ENCODE measurements at places on chromosomes 4 and X.

DNA sequence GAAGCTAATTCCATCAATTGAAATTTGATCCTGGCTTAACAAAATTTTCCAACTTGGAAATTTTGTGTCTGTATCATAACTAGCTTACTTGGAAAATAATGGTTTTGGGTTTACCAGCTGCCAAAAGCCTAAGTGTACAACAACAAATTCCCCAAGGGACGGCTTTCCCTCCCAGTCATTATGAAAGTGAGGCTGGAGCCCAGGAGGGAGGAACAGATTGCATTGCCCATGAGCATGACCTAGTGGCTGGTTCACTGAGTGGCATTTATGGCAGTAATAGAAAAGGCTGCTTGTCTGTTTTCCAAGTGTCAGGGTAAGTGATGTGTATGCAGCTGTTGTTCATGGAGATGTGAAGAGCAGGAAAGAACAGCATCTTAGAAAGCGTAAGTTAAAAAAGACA is 70.8 kb upstream of the HHIP start:
- DNase-seq, result no peak

DNA sequence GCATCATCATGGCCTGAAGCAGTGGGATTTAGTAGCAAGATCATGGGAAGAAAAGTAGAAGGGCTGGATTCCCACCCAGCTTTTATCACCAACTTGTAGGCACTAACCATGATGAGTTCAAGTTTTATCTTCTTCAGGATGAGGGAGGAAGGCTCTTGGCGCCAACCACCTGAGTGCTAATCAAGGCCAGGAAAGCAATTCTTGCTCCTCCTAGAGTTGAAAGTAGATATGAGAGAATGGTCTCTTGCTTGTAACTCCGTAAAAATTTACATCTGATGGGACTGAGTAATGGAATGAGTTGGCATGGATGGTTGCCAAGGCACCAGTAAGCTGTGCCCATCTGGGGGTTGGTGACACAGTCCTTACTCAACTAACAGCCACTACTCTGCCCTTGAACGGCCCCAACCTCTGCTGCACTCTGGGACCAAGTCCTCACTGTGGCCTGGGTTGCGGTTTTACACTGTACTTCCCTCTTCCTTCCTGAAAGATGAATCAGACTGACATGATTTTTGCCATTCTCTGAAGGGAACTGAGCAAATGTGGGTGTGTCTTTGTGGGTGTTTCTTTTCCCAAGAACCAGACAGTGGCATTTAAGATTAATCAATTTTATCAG is 39.4 kb upstream of the NDP start:
- DNase-seq, result no peak

GRCh38 chr4:77762531-77762930 is 56.6 kb downstream of the CNOT6L start:
- DNase-seq, result no peak

DNA sequence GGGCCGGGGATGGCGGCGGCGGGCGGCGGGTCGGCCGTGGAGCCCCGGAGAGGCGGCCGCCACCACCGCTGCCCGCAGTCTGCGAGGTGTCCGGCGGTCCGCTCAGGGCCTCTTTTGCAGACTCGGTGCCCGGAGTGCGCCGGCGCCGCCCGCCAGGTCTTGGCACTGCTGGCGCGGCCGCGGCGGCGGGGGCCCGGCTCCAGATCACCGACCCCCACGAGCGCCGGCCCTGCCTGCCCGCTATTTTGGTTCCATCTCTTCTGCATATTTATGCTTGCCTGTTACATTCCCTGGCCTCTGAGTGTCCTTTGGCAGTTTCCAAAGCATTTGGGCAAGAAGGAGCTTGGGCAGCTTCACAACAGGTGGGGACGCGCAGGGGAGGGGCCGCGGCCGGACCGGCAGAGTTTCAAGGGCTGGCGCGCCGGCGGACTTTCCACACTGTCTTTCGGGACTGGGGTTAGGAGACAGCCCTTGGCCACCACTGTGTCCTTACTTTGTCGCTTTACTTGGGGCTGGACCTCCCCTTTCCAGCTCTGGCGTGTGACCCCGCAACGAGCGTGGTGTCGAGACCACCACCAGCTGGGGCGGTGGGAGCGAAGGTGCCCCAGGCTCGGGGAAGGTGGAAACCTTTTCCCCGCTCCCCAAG is 668 bp upstream of the TAPT1 start:
- DNase-seq, result peak; percentile 61

GRCh38 chr4:31959972-31960371 is 1239.8 kb downstream of the PCDH7 start:
- no peak for DNase-seq

DNA sequence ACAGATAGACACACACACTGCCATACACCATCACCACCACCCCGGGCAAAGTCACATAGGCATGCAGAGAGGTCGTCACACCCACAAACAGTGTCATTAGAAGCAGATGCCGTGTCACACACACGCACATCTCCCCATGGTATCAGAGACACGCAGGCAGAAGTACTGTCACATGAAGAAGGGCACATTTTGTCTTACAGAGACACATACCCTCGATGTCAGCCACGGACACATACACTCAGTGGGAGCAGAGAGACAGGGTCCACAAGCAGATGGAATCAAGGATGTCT is 3.3 kb downstream of the NALF2 start:
- no peak for DNase-seq

- DNase-seq, result peak; percentile 94
Observed at GRCh38 chr4:56958111-56958517, 19.3 kb downstream of the NOA1 start.

DNA sequence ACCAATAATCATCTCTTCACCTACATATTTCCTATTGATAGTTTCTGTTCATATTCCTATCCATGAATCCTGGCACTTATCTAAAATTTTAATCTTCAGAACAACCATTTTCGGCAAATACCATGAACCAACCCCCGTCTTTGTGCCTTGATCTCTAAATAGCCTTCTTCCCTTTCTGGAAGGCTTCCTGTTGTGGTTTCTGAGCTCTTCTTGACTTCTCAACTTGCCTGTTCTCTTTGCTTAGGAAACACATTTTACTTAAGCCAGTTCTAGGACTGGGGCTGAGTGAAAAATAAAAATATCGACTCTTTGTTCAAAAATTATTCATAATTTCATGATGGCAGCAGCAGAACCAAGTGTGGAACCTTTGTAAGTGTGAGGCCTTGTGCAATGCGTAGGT is 882.4 kb downstream of the C4orf33 start:
- no peak for DNase-seq

DNA sequence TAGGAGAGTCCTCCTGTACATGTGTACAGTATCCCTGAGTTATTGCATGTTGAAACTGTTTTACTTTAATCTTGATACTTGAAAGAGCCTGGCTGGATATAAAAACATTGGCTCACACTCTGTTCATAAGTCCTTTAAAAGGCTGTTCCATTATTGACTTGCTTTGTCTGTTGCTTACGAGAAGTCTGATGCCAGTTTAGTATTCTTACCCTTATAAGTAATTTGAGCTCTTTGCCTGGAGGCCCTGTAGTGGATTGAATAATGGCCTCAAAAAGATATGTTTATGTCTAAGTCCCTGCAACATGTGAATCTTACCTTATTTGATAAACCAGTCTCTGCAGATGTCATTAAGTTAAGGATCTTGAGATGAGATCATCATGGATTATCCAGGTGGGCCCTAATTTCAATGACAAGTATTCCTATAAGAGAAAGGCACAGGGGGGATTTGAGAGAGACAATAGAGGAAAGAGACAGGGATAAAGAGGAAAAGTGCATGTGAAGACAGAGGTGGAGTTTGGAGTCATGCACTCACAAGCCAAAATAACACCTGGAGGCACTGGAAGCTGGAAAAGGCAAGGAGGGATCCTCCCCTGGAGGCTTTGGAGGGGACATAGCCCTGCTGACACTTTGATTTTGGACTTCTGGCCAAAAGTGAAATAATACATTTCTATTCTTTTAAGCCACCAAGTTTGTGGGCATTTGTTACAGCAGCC is 98.1 kb downstream of the IRF2 start:
- no peak for DNase-seq

- no peak for DNase-seq
Observed at GRCh38 chrX:131840799-131841495, 182.2 kb upstream of the STK26 start.

GRCh38 chr4:37381040-37381668 is 136.6 kb downstream of the NWD2 start:
- DNase-seq, result no peak

DNA sequence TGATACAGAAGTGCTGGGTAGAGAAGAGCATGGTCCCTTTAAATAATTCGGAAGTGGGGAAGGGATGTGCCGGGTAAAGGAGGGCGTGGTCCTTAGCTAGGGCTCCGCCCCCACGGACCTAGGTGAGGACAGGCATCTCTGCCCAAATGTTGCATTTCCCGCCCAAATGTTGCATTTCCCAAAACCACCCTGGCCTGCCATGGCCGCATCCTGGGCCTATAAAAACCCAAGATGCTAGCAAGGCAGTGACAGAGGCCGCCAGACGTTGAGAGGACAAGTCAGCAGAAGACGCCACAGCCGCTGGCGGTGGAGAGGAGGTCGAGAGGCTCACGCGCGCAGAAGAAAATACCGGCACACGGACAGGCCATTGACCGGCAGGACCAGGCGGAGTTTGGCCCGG is 46.1 kb downstream of the ZFP42 start:
- DNase-seq, result no peak

DNA sequence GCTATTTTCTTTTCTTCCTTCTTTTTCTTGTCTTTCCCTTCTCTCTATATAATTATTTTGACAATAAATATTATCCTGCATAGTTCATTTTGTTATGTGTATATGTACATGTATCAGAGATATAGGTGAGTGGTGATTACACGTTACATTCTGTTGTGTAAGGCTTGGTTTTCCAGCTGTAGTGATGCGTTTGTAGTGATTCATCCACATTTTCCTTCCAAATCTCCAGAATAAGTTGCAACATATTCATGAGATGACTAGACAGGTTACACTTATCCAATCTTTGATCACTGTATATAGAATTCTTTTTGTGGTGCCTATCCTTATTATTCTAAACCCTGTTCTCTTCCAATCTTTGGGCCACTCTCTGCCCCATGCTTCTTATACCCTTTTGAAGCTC is 540.2 kb downstream of the GBA3 start:
- no peak for DNase-seq

Measured in hindlimb muscle (tissue), 1 donor.